Tibial artery (tissue), 4 donors: ENCODE measurements at places on chromosomes 4 and X.

GRCh38 chr4:117417856-117418255 is 332.5 kb upstream of the TRAM1L1 start:
- DNase-seq = no peak

GRCh38 chrX:41875142-41875541 is 48.2 kb downstream of the CASK start:
- no peak for DNase-seq

DNA sequence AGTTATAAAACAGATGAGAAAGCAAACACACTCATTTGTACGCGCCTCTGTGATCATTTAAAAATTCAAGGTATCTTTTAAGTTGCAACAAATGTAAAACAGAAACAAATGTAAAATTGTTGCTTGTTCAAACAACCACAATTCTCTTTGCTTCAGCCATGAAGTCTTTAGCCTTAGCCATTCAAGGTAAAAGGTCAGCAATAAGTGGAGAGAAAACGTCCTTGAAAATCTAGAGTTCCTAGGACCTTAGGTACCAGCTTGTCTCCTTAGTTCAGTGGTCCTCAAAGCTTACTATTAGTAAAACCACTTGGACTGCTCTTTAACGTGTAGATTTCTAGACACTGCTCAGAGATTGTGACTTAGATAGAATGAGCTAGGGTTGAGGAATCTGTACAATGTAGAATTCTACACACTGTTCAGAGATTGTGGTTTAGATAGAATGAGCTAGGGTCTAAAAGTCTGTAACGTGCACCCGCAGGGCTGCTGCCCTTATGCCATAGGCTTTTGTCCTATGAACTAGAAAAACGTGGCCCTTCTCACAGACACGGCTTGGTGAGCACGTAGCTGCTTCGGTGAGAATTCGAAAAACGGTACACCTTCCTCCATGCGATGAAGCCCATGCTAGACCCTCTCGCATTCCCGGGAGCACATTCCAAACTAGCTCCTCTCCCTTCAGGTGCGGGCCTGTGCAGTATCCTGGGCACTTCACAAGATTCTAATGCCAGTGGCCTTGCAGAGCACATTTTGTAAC is 1.7 kb downstream of the PLAC8 start:
- no peak for DNase-seq

DNA sequence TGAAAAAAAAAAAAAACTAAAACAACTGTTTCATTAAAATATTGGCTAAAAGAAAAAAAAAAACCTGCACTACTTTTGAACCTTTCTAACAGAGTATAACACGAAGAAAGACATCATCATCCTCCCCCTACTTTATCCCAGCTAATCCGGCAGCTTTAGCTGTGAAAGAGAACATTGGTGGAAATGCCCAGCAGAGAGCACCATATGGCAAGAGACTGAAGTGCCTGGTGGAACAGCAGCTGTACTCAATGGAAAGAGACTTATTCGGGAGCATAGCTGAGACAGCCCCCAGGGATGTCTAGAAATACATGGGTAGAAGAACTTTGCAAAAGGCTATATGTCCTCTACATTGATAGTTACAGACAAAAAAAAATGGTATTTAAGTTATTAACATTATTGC is 30.3 kb downstream of the STPG2 start:
- DNase-seq = no peak

GRCh38 chrX:78321809-78322208 is 5.6 kb downstream of the CYSLTR1 start:
- DNase-seq = peak; percentile 58

DNA sequence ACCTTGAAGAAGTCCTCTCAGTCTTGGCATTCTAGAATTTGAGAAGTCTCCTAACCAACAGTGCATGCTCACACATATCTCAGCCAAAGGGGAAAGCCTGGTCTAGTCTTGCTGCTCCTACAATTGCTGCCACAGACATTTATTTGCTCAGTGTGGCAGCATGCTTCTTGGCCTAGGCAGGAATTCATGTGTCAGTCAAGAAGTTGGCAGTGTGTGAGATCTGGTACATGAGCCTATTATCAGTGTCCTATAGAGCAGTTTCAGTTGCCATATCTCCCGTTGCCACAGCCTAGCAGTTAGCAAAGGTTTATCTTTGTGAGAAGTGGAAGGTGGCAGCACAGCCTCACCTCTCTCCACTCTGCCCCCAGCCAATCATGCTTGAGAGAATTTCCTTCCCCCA is 176.9 kb upstream of the ARHGEF9 start:
- DNase-seq = no peak

DNA sequence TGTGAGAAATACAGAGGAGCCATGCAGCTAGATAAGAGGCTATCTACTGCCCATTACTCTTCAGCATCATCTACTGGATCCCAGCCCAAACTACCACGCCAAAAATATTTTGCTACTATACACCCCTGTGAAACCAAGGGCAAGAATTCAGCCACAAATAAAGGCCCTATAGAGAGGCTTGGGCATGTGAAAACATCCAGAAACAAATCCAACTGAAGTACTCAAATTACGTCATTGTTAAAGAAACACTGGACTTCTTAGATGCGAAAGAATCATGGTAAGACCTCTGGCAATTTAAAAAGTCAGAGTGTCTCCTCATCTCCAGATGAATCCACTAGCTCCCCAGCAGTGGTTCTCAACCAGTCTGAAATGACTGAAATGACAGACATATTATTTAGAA is 12.8 kb downstream of the NDST3 start:
- DNase-seq = no peak

- DNase-seq = no peak
Observed at GRCh38 chr4:26916195-26916594, 55.6 kb downstream of the STIM2 start.

- no peak for DNase-seq
Observed at GRCh38 chr4:56160636-56161035, 211.9 kb downstream of the CEP135 start.

DNA sequence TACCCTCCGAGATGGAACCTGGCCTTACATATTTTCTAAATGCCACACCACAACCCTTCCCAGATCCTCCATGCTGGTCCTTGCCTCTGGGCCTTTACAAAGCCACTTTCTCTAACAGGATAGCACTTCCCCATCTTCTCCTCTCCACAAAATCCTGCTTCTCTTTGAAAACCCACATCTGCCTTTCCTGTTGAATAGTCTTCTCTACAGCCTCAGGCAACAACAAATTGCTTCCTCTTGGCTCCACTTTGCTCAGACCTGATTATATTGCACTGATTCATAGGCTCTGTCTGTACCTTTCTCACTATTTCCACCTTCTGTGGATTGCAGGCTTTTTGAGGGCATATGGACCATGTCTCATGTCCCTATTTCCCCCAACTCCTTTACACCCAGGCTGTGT is 203.7 kb upstream of the MBNL3 start:
- DNase-seq = no peak

GRCh38 chr4:8202108-8203051 is 3.3 kb downstream of the SH3TC1 start:
- no peak for DNase-seq

DNA sequence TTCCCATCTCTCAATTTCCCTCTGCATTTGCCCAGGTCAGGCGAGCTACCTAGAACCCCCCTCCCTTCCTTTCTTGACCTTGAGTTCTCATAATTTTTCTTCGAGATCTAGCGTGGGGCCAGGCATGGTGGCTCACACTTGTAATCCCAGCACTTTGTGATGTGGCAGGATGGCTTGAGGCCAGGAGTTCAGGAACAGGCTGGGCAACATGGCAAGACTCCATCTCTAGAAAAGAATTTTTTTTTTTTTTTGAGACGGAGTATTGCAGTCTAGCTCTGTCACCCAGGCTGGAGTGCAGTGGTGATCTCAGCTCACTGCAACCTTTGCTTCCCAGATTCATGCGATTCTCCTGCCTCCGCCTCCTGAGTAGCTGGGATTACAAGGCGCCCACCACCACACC is 4.5 kb upstream of the PORCN start:
- no peak for DNase-seq

GRCh38 chrX:151912221-151912620 is 468 bp upstream of the MAGEA4 start:
- DNase-seq = no peak

DNA sequence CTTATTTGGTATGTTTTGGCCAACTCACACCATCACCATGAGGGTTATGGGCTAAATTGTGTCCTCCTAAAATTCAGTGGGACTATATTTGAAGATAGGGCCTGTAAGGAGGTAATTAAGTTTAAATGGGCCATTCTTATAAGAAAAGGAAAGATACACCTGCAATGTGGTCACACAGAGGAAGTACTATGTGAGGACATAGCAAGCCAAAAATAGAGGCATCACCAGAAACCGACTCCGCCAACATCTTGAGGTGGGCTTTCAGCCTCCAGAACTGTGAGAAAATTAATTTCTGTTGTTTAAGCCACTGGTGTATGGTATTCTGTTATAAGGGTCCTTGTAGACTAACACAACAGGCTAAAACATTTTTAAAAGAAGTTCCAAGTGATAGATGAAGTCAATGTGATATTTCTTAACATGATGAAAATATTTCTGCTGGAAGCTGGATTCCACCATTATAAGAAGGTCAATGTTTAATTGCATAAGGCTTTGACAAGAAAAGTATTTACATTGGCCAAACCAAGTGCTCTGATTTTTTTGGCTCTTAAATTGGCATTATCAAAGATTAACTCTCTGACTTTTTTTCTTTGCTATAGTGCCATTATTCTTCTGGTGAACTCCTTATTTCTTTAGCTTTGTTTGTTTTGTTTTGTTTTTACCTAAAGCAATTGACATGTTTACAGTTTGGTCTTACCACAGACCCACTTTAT is 540.9 kb downstream of the PPARGC1A start:
- no peak for DNase-seq

DNA sequence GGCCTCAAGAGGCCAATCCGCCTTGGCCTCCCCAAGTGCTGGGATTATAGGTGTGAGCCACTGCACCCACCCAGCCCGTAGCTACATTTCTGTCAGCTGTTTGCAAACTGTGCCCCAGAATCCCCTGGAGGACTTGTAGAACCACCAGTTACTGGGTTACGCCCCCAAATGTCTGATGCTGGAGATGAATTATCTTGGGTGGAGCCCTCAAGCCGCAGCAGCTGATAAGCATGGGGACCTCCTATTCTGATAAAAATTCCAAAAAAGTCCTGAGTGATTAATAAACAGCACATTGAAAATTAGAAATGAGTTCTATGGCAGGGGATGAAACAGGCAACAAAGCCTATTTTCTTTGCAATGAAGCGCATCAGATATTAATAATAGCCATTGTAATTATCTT is 105.0 kb downstream of the PTTG2 start:
- no peak for DNase-seq

DNA sequence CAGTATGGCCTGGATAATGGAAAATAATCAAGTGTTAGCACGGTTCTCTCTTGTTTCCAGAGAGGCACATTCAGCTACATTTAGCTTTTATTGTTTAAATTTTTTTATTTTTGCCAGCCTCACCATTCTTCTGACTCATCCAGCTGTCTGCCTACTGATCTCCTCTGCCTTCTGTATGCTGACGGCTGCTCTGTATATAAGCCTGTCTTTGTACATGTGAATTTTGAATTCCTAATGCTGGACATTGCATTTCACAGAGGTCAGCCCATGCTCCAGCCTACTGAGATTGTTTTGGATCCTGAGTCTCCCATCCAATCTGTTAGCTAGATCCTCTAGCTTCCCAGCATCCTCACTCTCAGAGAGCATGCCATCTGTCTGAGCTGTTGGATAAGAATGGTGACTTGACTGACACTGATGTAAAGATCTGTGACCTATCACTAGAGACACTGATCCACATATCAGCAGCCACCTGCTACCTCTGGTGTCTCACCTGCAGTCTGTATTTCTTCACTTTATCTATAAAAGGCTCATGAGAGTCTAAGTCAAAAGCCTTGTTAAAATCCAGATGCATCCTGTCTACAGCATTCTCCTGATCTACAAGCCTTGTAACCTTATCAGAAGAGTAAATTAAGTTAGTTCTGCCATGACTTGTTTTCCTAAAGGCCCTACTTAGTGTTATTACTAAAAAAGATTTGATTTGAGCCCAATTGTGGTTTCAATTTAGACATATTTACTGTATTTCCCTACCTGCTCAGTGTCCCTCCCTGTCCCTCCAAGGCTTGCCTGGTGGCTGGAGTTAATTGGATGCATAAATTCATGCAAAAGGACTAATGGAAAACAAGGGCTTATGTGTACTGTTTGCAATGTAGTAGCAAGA is 25.6 kb upstream of the ARHGAP36 start:
- no peak for DNase-seq

DNA sequence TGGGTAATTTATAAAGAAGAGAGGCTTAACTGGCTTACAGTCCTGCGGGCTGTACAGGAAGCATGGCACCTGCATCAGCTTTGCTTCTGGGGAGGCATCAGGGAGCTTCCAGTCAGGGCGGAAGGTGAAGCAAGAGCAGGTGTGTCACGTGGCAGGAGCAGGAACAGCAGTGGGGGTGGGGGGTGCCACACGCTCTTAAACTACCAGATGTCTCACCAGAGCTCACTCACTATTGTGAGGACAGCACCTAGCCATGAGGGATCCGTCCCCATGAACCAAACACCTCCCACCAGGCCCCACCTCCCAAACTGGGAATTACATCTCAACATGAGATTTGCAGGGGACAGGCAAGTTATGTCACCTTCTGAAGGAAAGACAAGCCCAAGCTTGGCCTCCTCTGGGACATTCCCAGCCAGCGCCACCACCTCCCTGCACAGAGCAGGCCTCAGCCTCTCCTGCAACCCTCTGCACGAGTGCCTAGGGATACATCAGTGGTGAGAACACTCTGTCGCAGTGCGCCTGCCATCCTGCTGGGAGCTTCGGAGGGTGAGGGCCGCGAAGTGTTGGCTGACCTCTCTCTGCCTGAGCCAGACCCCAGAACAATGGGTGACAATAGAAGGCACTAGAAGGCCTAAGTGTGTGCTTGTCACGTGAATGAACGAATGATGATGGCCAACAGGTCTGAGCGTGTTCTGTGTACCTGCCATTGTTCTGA is 244.3 kb downstream of the EVC2 start:
- peak; percentile 51 for DNase-seq

- no peak for DNase-seq
Observed at GRCh38 chr4:76677571-76678326, 220.2 kb downstream of the SOWAHB start.

DNA sequence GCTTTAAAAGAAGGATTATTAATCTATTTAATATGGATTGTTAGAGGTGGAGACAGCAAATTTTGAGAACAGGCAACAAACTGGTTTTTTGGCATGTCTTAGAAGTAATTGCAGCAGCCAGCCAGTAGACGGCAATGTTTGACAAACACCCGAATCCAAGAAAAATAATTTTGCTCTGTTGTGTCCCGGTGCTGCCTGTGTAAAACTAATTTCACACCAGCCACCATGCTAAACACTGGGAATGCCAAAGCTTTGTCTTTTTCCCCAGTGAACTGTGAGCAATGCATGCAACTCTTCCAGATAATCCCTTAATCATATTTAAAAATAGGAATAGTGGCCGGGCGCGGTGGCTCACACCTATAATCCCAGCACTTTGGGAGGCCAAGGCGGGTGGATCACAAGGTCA is 25.9 kb downstream of the SMIM31 start:
- DNase-seq = no peak
